ENCODE measurements at places on chromosomes 7 and 10.

DNA sequence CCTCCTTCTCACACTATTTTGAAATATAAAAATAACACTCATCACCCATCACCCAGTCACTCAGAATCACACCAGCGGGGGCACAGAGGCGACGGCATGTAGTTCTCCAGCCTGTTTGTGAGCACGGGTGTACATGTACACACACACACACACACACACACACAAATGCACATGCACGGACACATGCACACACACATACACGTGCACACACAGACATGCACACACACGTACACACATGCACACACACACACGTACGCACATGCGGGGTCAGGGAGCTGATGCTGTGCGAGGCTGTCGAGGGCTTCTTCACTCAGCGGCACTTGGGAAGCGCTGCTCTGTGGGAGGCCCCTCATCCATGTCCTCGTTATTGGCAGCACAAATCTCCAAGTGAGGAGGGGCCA lies 178.8 kb downstream of the ELFN1 start:
- DNase-seq = no peak

GRCh38 chr10:62851442-62851841 lies 35.3 kb upstream of the EGR2 start:
- DNase-seq = peak; percentile 9

DNA sequence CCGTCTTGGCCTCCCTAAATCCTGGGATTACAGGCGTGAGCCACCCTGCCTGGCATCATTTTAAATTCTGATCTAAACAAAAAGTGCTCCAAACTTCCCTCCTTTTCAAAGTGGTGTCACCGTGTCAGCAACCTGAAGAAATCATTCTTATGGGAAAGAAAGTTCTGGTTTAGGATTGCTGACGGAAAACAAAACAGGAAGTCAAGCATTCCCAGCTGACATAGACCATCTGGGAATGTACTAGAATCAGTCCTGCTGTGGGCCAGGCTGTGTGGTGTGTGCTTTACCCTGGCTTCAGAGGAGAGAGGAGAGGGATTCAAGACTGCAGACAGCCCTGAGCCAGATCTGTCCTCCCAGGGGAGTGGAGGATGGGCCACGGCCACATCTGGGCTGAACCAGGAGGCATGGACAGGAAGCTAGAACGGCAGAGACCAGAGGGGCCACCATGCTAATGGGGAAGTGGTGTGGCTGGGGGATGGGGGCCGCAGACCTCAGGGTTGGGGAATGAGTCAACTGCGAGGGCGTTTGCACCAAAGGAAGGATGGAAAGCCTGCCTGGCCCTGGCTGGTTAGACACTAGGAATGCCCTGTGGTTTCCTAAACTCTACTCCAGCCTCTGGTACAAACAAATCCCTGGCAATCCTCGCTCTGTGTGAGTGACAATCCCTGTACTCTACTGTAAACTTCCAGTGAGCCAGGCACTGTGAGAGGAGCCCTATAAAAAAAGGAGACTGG lies 16.7 kb upstream of the CLIP2 start:
- DNase-seq = peak; percentile 3

GRCh38 chr10:124802313-124802675 lies 675 bp downstream of the ABRAXAS2 start:
- DNase-seq = no peak

GRCh38 chr10:6047847-6048246 lies 14.3 kb downstream of the IL2RA start:
- no peak for DNase-seq

- no peak for DNase-seq
Observed at GRCh38 chr7:20417260-20417659, 86.6 kb downstream of the ITGB8 start.

DNA sequence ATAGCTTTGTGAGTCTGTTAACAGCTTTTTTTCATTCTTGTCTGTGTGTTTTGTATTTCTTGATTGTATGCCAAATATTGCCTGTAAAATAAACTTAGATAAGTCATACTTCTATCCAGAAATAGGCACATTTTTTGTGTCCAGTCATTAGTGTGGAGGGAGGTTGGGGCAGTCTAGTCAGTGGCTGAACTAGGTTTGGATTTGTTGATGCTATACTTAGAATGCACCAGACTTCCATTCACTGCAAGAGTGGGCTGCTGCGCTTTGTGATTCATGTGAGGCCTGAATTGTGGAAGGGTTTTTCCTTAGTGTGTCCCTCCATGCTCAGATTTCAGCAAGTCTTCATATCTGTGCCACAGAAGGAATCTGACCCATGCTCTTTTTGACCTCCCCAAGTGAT lies 50.0 kb downstream of the TRUB1 start:
- DNase-seq = no peak

GRCh38 chr7:121049028-121049791 lies 60.7 kb downstream of the CPED1 start:
- DNase-seq = no peak

GRCh38 chr10:91616137-91616536 lies 16.7 kb downstream of the PPP1R3C start:
- no peak for DNase-seq

GRCh38 chr7:44618753-44619152 lies 12.3 kb downstream of the OGDH start:
- DNase-seq = no peak

- DNase-seq = no peak
Observed at GRCh38 chr7:117132321-117133120, 179.2 kb downstream of the ST7 start.

- no peak for DNase-seq
Observed at GRCh38 chr10:10208196-10208595, 809.5 kb upstream of the CELF2 start.

DNA sequence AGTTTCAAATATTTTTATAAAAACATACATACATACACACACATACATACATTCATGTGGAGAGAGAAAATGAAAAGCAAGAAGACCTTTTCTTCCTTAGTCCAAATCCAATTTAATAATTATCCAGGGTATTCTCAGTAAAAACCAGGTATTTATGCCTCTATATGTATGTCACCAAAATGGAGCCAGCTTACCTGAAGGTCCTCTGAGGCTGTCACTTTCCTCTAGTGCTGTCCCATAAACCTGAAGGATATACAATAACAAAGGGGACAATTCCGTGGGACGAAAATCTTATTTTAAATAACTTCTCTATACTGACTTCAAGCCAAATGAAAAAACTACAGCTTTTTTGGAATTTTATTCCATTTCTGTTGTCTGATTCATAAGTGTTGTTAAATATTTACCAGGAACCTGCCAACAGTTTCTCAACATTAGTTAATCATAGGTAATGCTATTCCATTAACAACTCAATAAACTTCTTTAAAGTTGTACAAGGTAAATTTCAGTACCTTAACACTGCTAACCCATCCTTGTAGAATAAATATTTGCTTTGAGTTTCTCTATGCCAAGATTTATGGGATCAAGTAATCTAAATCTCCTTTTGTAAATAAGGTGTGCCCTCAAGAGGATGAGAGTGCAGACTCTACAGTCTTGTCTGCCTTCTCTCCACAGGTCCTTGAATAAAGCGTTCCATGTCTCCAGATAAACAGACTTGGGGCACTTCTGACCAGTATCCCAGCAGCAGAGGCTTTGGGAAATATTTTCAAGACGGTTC lies 260.3 kb downstream of the AHR start:
- DNase-seq = no peak

DNA sequence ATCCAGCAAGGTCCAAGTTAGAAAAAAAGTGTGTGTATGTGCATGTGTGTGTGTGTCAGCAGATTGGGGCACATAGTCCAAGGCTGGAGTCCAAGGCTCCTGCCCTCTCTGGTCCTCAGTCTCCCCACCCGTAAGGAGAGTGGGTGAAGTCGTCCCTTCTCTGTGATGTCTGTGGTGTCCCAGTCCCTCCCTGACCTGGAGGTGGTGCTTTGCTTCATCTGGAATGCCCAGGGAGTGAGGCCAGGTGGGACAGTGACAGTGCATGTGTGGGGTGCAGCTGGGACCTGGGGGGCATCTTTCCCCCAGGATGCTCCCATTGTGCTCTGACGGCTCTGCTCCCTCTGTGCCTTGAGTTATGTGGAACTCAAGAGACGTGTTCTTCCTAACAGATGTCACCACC lies 18.0 kb downstream of the AQP1 start:
- DNase-seq = no peak

GRCh38 chr10:50807851-50808776 lies 68.4 kb downstream of the ASAH2B start:
- no peak for DNase-seq

- DNase-seq = no peak
Observed at GRCh38 chr7:80151274-80151665, 16.6 kb downstream of the GNAI1 start.

GRCh38 chr10:26593896-26594295 lies 103.6 kb upstream of the PDSS1 start:
- DNase-seq = no peak

DNA sequence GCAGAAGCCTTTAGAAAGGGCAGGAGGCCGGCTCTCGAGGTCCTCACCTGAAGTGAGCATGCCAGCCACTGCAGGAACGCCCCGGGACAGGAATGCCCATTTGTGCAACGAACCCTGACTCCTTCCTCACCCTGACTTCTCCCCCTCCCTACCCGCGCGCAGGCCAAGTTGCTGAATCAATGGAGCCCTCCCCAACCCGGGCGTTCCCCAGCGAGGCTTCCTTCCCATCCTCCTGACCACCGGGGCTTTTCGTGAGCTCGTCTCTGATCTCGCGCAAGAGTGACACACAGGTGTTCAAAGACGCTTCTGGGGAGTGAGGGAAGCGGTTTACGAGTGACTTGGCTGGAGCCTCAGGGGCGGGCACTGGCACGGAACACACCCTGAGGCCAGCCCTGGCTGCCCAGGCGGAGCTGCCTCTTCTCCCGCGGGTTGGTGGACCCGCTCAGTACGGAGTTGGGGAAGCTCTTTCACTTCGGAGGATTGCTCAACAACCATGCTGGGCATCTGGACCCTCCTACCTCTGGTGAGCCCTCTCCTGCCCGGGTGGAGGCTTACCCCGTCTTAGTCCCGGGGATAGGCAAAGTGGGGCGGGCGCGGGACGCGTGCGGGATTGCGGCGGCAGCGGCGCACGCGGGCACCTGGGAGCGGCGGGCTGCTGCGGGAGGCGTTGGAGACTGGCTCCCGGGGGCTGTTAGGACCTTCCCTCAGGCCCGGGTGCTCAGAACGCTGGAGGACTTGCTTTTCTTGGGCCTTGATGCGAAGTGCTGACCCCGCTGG lies at the start of gene FAS:
TSS of gene FAS (plus strand) at position 415 of the 777 bp plus-strand sequence. CDS start at position 494, 79 bp downstream.
- peak; percentile 83 for DNase-seq

DNA sequence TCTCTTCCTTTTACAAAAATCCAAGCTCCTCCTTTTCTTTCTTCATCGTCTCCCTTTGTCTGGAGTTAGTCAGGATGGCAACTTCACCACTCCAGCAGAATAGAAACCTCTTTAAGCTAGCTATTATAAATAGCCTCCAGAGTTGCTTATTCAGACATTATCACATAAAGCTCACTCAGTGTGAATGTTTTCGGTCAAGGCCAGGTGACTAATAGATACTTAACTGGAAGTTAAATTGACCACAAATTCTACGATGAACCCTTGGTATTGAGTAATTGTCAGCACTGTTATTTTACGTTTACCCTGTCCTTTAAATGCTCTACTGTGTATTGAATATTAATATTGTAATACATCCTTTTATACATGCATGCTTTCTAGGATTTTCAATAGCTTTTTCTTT lies 340.4 kb downstream of the OTUD1 start:
- DNase-seq = no peak

DNA sequence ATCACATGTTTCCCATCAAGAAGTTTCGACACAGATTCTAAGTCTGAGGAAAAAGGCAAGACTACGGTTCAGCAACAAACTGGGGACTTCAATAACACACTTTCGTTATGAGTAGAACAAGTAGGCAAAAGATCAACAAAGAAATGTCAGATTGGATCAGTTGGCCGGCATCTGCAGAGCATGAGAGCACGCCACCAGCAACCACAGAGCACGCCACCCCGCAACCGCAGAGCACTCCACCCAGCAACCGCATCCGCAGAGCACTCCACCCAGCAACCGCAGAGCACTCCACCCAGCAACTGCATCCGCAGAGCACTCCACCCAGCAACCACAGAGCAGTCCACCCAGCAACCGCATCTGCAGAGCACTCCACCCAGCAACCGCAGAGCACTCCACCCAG lies 89.7 kb upstream of the FAM20C start:
- DNase-seq = no peak

DNA sequence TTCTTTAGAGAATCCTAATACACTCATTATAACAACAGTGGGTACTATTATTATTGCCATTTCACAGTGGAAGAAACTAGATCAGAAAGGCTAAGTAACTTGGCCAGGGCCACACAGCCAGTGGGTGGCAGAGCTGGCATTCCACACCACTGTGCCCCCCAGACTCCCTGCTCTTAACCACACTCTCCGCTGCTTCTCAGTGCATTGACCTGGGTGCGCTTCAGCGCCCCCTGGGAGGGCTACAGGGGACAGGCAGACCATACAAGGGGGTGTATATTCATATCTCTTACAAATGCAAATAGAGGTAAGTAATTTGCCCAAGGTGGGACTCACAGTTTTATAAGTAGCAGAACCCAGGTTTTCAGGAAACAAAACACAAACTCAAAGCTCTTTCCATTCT lies 77.0 kb upstream of the NMT2 start:
- peak; percentile 8 for DNase-seq

DNA sequence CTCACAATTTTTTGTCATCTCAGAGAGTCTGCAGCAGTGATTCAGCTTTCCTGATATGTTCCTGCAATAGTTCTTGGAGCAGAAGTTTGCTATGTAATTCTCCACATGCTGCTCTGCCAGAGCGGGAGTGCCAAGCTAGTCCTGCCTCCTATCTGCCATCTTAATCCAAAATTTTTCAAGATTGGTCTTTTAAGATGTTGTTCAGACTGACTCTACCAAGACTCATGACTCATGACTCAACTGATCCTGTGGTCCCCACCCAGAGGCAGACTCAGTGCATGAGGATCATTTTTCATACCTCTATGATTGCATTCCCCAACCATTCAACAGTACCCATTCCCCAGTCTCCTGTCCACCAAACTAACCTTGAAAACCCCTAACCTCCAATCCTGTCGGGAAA lies 470.8 kb downstream of the INHBA start:
- no peak for DNase-seq

GRCh38 chr10:8130973-8131911 lies 76.8 kb downstream of the GATA3 start:
- DNase-seq = peak; percentile 6

DNA sequence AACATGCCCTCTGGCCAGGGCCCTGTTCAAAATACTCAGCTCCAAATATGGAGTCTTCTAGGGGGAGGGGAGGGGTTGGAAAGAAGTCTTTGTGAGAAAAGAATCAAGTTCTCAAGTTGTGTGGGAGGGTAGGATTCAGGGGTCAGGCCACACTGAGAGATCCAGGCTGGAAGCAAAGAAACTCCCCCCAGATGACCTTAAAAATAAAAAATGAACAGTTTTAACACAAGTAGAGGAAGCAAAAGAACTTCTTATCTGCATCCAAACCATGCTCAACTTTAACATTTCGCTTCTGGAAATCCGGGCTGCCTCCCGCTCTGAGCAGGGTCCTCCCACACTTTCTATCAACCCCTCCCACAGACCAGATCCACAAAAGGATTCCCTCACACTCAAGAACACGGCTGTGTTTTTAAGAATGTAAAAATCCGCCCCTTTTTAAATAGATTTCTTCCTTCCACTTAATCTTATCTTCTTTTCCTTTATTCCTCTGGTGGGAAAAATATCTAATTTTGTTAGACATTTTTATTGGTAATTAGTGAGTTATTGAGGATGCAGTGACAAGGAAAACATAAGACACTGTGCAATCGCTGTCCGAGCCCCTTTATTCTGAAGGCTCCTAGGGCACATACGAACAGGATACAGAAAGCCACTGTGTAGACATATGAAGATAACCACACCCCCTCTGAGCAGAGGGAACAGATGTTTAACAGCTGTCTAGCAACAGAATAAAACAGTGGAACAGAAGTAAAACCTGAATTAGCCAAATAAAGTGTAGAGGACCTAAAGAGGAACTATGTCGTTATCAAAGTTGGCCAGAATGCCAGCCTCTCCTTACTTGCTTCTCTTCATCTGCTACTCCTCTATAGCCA lies 43.8 kb downstream of the CYTH3 start:
- DNase-seq = no peak
